Calu3 (cell line): ENCODE measurements at places on chromosomes 13 and 19.

DNA sequence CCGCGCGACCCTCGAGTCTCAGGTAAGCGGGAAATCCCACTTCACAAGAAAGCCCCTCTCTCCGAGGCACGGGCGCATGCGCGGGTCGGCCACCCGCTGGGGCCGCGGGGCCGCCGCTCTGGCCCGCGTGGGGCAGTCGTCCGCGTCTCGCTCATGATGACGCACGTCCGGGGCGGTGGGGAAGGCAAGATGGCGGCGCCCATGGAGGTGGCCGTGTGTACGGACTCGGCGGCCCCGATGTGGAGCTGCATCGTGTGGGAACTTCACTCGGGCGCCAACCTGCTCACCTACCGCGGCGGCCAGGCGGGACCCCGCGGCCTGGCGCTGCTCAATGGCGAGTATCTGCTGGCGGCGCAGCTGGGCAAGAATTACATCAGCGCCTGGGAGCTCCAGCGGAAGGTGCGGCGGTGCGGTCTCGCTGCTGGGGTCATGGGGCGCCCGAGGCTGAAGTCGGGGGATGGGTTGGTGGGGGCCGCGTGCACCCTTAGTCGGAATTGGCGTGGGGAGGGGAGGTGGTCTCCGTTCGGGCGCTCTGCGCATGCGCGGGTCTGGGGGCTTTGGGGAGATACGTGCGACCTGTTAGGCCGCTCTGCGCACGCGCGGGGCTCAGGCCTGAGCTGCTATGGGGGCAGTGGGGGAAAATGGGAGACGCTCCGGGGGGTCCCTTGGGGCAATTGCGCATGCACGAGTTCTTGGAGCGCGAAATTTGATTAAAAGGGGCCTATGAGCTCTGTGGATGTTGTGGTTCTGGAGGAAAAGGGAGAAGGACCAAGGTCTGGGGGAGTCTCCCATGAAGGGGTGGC lies at the start of gene WDR18:
TSS of gene WDR18 (plus strand) at position 181 of the 803 bp plus-strand sequence. CDS start at position 190, 9 bp downstream.
- peak; percentile 88 for DNase-seq

GRCh38 chr13:59495936-59496512 lies 667.7 kb downstream of the DIAPH3 start:
- DNase-seq: no peak

GRCh38 chr19:42271045-42271419 lies 2.0 kb downstream of the CIC start:
- no peak for DNase-seq

DNA sequence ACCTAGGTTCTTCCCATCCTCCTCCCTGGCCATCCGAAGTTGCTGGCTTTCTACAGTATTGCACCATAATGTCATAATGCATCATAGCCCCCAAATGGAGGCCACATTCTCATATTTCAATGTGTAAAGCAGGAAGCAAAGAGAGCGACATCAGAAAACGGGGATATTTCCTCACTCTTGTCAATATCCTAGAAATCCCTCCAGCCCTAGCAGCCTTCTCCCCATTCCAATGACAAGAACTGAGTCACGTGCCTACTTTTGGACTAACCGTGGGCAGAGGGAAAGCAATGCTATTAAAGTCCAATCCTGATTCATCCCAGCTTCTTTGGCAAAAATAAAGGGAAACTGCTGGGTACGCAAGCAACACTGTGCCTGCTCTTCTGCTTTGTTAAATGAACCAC lies 4.3 kb upstream of the RAP2A start:
- DNase-seq: no peak

DNA sequence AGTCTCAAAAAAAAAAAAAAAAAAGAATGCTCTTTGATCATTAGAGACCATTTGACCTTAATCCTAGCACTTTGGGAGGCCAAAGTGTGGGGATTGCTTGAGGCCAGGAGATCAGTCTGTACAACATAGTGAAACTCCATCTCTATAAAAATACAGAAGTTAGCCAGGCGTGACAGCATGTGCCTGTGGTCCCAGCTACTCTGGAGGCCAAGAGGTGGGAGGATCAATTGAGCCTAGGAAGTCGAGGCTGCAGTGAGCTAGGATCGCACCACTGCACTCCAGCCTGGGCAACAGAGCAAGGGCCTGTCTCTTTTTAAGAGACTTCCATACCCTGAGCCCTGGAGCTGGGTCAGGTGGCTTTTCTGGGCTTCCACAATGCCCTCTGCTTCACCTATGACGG lies 11.5 kb upstream of the COLGALT1 start:
- DNase-seq: no peak

GRCh38 chr19:39479916-39480315 lies 722 bp upstream of the TIMM50 start:
- DNase-seq: no peak

DNA sequence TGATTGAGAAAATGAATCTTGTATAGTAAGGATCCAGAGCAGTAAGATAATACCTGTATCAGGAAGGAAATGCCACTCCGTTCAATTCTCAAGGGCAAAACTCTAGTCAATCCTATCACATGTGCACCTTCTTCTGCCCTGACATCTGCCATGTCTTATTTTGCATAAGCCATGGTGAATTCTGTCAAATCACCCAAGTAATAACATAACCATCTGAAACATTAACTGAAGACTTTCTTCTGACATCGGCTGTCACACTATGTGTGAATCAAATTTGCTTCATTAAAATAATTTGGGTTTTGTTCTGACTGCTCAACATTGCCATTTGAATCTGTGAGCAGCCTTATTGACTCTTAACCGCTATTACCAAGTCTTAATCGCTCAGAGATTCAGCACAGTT lies 91.2 kb downstream of the PCDH9 start:
- DNase-seq: no peak

GRCh38 chr13:89869312-89869711 lies 1478.2 kb upstream of the MIR17HG start:
- DNase-seq: no peak

DNA sequence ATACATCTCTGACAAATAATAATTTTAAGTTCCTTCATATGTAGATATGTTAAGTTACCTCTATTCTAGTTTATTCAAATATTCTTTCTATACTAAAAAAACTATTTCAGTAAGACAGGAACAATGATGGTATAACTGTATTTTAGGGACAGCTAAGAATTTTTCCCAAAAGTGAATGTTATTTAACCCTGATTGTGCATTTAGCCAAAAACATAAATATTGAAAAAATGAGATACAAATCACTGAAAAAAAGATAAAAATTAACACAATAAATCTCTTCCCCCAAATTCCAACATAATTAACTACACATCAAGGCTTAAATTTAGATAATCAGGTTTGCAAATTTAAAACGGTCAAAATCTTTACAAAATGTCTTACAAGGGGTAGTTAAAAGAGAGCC lies 58.1 kb downstream of the KCNRG start:
- DNase-seq: no peak
